ENCODE measurements at places on chromosomes 7 and 10. TPM values are rescaled to one million over a fixed set of nuclear protein-coding genes. Genes with fewer than 3 reads are reported as not detected.

- peaks cover 62% of the 10 kb centered on the region for H3K4me1 ChIP-seq
- no peaks in the 10 kb centered on the region for H3K36me3 ChIP-seq
- peak overlapping the region; percentile 1 for H3K4me3 ChIP-seq
- DNase-seq: peak; percentile 35
Observed at GRCh38 chr10:71713135-71714030, 6.2 kb downstream of the C10orf105 start.

GRCh38 chr7:139709485-139709884 is 68.3 kb downstream of the HIPK2 start:
- H3K4me1 ChIP-seq: no peaks in the 10 kb centered on the region
- H3K27ac ChIP-seq: no peak overlapping the region
- H3K27me3 ChIP-seq: no peaks in the 10 kb centered on the region
- no peak for DNase-seq
- H3K4me3 ChIP-seq: no peak overlapping the region
- peaks cover 1% of the 10 kb centered on the region for H3K36me3 ChIP-seq

DNA sequence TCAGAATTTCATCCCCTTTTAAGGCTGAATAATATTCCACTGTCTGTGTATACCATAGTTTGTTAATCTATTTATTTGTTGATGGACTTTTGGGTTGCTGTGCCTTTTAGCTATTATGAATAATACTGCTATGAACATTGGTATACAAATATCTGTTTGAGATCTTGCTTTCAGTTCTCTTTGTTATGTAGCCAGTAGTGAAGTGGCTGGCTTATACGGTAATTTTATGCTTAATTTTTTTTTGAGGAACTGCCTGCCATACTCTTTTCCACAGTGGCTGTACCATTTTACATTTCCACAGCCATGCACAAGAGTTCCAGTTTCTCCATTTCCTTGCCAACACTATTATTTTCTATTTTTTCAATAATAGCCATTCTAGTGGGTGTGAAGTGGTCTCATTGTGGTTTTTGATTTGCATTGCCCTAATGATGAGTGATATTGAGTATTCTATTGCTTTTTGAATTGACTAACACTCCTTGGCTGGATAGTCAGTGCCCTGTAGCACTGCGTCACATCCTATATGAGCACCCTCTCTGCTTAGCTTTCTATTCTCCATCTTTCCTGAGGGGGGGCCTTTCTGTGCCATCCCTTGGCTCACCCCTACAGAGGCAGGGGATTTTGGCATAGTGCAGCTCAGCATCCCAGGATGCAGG is 29.4 kb upstream of the RAPGEF5 start:
- H3K36me3 ChIP-seq: no peaks in the 10 kb centered on the region
- no peak for DNase-seq
- H3K4me3 ChIP-seq: no peak overlapping the region
- no peaks in the 10 kb centered on the region for H3K4me1 ChIP-seq

- no peak for DNase-seq
- H3K4me1 ChIP-seq: no peaks in the 10 kb centered on the region
- H3K27me3 ChIP-seq: no peaks in the 10 kb centered on the region
- H3K4me3 ChIP-seq: no peak overlapping the region
- H3K36me3 ChIP-seq: no peaks in the 10 kb centered on the region
Observed at GRCh38 chr10:89278034-89278535, 23.8 kb upstream of the IFIT2 start.

CALD1 gene
- not detected for polyA plus RNA-seq
